ENCODE measurements at places on chromosomes 11 and 22.
A peak's percentile ranks its signal among the peaks of the same experiment; 100 is the strongest.

- DNase-seq, result no peak
Measured at GRCh38 chr11:77851503-77851902, 30.6 kb downstream of the AAMDC start.

DNA sequence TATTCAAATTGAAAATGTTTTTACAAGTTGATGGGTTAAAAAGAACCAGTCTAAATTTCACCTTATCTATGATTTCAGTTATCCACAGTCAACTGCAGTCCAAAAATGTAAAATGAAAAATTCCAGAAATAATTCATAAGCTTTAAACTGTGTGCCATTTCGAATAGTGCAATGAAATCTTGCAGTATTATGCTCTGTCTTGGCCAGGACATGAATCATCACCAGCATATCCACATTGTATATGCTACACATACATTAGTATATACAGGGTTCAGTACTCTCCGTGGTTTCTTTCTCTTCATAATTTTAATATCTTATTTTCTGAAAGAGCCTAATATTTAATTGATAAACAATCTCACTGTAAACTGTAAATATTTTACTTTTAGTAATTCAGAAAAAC lies 45.9 kb downstream of the ARHGAP32 start:
- no peak for DNase-seq

GRCh38 chr11:1384199-1384970 lies 5.3 kb upstream of the BRSK2 start:
- no peak for DNase-seq

DNA sequence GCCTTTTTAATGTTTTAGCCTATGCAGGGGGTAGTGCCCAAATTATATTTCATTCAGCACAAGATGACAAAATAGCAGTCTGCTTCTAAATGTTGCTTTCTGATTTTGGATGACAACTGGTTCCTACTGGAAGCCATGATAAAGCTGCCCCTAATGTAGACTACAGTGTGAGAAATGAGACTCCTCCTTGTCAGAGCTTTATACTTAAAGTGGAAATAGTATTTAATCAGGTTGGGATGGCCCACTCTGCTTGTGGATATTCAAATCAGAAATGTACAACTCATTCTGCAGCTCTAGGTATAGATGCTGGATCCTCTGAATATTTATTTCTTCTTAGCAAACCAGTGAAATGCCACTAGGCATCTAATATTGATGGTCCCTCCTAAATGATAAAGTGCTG lies 171.3 kb downstream of the SOX6 start:
- no peak for DNase-seq

DNA sequence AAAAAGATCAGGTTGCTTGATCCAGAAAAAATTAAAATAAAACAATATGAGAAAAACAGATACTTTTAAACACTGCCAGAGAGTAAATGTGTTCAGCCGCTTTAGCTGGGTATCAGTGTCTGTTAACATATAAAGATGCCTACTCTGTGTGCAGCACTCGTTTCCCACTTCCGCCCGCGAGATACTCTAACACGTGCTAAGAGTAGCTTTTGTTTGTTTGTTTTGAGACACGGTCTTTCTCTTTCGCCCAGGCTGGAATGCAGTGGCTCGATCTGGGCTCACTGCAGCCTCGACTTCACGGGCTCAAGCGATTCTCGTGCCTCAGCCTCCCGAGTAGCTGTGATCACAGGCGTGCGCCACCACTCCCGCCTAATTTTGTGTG lies 531 bp upstream of the MEN1 start:
- DNase-seq, result no peak

GRCh38 chr11:35116245-35116644 lies 22.7 kb upstream of the CD44 start:
- no peak for DNase-seq

- no peak for DNase-seq
Measured at GRCh38 chr11:110076371-110076965, 16.7 kb upstream of the ZC3H12C start.

DNA sequence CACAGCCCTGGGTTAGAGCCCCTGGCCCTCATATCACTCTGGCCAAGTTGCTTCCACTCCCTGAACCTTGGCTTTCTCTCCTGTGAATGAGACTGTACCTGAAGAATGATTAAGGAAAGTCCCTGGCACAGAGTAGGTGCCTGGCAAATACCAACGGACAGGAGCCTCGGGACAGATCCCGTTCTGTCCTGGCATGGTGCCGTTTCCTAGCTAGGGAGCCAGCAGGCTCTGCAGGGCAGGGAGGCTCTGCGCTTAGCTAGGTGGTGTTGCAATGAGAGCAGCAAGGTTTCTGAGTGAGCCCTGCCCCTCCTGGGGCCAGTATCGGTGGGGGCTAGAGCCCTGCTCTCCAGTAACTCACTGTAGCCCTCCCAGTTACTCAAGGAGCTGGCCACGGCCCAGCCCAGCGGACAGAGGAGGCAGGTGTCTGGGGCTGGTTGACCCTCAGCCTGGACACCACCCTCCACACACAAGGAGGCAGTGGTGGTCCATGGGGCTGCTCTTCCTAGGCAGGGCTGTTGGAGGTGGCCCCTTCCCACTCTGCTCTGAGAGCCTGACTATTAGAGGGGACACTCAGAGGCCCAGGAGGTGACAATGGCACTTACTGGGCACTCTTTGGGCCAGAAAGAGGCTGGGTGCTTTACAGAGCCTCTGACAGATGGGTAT lies 74.4 kb downstream of the NFAM1 start:
- no peak for DNase-seq

GRCh38 chr11:99535819-99536218 lies 515.1 kb downstream of the CNTN5 start:
- DNase-seq, result no peak

DNA sequence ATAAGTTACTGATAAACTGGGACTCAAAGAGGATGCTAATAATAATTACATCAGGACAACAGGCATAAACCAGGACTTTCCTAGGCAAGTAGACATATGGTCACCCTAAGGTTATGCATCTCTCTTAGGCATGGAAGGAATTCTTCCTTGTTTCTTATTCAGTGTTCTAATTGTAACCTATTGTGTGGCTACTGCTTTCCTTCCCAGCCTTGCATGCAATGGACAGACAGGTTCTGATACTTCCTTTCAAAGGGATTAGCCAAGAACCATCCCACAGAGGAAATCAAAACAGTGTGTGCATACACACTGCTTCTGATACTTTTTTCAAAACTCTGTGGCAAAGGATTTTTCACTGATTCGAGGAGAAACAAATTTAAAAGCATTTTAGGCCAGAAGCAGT lies 48.3 kb downstream of the RRAS2 start:
- no peak for DNase-seq

GRCh38 chr11:68840661-68841653 lies 759 bp downstream of the CPT1A start:
- DNase-seq, result no peak

- DNase-seq, result peak; percentile 14
Measured at GRCh38 chr11:13717331-13717730, 48.9 kb downstream of the FAR1 start.

GRCh38 chr11:77502346-77502905 lies 28.5 kb upstream of the PAK1 start:
- DNase-seq, result no peak

DNA sequence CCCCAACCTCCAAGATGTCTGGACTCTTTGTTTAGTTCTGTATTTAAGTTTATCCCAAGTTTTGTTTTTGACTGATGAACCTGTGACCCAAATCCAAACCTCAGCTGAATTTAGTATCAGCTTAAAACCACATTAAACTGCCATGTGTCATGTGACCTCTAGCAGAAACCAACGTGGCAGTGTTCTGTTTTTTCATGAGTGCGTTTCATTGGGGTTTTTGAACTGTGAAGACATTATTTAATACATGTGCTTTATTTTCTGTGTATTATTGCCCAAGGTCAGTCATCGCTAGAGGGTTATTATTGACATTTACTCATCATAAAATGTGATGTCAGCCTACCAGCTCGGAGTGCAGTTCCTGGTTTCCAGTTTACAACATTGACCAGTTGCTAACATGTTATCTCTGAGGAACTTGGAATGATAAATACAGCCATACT lies 1.8 kb downstream of the TLCD5 start:
- no peak for DNase-seq

GRCh38 chr11:70918242-70918641 lies 334.1 kb downstream of the SHANK2 start:
- no peak for DNase-seq

DNA sequence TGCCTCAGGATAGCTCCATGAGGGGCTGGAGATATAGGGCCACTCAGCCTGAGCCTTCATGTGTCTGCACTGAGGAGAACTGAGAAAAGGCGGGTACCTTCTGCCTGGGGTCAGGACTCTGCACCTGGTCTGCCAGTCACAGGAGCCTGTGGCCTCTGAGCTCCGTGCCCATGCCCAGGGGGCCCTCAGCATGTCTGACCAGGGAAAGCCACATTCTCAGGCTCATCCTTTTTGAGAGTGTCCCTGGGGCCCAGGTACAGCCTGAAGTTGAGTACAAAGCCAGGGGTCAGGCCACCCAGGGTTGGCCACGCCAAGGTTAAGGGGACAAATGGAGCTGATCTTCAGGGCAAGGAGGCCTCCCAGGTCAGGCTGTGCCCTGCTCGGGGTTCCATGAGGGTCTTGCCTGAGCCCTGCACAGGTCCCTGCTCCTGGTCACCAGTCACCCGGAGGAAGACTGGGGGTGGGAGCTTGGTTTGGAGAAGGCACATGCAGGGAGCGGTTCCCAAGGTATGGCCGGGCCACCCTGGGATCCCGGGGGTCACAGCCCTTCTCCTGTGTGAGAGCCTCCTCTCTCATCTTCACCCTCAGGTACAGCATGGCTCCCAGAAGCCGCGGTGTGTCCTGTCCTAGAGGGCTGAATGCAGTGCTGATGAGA lies 6.0 kb downstream of the DENND6B start:
- no peak for DNase-seq

- DNase-seq, result no peak
Measured at GRCh38 chr22:28918550-28919271, 35.3 kb downstream of the ZNRF3 start.

- no peak for DNase-seq
Measured at GRCh38 chr22:21643533-21644357, 1.6 kb downstream of the SDF2L1 start.

- no peak for DNase-seq
Measured at GRCh38 chr11:1936781-1937615, 10.1 kb upstream of the MRPL23 start.

DNA sequence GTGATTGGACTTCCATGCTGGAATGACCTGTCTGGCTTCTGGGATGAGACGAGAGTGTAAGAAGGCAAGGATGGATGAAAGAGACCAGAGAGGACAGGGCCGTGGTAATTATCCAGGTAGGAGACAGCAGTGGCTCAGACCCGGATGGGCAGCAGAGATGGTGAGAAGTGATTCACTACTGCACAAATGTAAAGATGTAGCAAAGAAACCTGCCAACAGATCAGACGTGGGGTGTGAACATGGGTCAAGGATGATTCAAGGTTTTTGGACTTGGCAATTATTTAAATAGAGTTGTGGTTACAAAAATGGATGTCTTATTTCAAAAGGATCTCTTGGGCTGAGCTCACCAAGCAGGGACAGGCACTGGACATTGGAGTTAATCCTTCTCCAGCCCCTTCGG lies 32.7 kb downstream of the RIBC2 start:
- DNase-seq, result no peak

DNA sequence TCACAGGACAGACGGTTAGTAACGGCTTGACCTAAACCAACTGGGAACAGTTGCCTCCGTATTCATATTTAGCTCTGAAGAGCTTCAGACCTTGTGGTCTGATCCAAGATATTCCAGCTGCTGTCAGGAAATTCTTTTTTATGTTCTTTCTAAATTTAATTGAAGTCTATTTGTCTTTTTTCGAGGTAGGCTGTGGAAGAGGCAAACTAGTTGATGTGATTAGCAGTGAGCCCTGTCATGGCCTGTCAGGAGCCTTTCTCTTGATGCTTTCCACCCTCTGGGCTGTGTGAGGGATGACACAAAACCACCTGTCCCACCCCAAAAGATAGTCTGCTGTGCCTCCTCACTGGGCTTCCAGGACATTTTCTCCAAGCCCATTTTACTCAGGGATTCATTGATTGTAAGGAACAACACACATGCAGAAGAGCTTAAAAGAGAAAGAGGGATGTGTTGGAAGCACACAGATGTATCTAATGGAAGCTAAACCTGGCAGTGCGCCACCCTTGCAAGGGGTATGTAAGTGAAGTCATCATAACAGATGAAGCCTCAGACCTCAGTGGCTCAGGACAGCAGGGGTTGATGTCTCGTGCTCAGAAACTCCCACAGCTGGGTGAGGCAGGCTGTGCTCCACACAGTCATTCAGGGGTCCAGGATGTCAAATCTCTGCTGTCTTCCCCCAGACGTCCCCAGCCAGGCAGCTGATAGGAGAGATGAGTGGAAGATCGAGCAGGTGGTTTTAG lies 170.0 kb downstream of the NCAM1 start:
- no peak for DNase-seq

DNA sequence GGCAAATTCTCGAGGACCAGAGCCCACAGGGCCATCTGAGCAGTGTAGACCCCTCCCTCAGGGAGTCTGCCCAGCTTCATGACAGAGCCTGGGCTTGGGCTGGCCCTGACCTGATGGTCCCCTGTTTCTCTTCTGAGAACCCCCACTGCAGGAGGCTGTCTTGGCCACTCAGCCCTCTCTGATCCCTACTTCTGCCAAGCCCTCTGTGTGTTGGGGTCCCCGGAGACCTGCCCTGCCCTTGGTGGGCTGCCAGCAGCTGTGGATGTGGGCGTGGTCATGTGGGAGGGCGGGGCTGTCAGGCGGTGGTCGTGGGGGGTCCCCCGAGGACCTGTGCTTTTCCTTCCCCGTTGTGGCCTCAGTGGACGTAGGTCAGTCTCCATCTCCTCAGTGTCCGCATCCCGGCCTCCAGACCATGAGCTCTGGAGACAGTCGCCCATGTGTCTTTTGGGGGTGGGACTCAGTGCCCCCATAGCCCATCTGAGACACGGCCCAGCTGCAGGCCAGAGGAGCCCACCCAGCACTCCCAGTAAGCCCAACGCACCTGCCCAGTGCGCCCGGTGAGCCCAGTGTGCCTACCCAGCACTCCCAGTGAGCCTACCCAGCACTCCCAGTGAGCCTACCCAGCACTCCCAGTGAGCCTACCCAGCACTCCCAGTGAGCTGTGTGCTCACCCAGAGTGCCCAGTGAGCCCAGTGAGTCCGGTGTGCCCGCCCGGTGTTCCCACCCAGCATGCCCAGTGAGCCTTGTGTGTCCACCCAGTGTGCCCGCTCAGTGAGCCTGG lies 409.2 kb downstream of the TBC1D22A start:
- no peak for DNase-seq

DNA sequence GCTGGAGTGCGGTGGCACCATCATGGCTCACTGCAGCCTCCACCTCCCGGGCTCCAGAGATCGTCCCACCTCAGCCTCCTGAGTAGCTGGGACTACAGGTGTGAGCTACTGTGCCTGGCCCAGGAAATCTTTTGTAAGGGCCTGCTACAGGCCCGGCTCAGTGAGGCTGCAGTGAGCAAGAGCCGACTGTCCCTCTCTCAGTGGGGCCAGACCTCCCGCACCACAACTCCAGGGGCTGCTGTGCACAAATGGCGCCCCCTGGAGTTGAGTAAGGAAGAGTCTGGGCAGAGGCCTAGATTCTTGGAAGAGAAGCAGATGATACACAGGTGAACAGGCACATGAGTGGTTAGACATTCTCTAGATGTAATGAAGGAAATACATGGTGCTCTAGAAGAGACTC lies 7.0 kb downstream of the SERHL2 start:
- no peak for DNase-seq
